ENCODE measurements at places on chromosomes 5 and 9.

GRCh38 chr5:89087551-89088318, 204.8 kb upstream of the MEF2C start:
- DNase-seq = no peak

DNA sequence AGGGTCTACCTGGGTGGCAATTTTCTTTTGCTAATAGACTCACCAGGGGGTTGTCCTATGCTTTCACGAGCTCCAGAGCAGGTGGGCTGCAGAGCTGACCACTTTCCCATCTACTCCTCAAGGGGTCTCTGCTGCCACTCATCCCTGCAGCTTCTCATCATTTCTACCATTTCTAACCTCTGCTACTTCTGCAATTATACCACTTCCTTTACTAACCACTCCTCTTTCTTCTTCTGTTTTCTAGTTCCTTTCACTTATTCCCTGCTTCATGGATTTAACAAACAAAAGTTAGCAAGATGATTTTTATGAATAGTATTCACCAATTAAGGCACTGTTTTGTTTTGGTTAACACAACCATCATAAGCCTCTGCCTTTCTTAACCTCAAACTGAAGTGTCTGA, 34.5 kb upstream of the NIPBL start:
- DNase-seq = no peak

- DNase-seq = no peak
Observed at GRCh38 chr9:37856551-37856950, 47.4 kb downstream of the SLC25A51 start.

GRCh38 chr9:36924071-36924470, 110.0 kb downstream of the PAX5 start:
- no peak for DNase-seq

GRCh38 chr5:96279801-96280542, 153.1 kb downstream of the PCSK1 start:
- DNase-seq = no peak

- no peak for DNase-seq
Observed at GRCh38 chr9:107363516-107364152, 80.6 kb downstream of the RAD23B start.

DNA sequence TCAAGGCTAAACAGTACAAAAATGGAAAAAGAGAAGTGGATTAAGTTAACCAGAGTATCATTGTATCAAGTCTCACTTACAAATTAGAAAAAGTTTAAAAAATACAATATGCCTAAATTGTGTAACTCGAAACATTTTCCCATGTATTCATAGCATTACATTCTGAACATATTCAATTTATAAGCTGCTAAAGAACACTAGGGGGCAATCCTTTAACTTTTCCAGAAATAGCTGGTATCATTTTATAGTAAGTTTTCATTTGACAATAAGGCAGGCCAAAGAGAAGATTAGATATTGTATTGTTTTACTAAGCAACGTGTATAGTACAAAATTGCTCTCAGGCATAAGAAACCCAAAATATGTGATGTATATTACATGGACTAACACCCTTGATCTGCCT, 234.6 kb downstream of the ADGRV1 start:
- DNase-seq = no peak

DNA sequence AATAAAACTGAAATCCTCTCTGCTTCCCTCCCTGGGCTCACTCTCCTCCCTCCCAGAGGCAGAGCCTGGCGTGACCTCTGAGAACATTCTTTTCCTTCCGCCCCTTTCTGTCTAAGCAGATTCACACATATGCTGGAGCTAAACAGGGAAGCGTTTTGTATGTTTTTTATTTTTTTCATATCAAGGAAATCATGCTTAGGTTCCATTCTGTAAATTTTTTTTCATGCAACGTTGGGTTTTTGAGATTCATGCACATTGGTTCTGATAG, 20.2 kb upstream of the BARHL1 start:
- no peak for DNase-seq

DNA sequence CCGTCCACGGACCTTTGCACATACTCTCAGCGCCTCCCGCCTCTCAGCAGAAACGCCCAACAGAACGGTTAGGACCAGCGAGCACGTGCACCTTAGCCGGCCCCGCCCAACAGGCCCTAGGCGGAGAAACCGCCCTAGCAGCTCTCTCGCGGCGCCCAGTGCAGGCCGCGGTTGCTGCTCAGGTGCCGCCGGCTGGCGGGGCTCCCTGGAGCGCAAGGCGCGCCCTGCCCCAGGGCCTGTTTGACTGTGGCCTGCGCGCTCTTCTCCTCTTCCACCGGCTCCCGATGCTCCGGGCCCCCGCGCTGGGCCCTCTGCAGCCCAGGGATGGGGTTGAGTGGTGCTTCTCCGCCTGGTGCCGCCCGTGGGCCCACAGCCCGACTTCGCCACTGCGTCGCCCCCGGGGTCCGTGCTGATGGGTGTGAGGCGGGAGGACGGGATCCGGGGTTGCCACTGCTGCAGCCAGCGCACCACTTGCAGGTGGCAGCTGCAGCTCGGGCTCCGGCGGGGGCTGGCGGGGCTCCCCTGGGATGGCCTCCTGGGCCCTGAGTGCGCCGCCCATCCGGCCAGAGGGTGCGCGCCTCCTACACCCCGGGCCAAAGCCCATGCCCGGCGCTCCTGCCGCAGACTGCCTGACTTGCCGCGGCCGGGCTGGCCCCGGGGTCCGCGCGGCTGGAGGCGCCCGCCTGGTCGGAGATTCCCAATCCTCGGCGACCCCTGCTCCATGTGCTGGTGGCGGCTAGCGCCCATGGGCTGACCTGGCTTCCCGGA, 1889.4 kb upstream of the CDH9 start:
- no peak for DNase-seq

- no peak for DNase-seq
Observed at GRCh38 chr5:180301253-180301652, 9.4 kb upstream of the MAPK9 start.

GRCh38 chr5:14066326-14066725, 76.8 kb upstream of the TRIO start:
- DNase-seq = no peak

- DNase-seq = no peak
Observed at GRCh38 chr5:905139-905642, 12.5 kb downstream of the TRIP13 start.

- no peak for DNase-seq
Observed at GRCh38 chr9:114824110-114824509, 18.3 kb upstream of the TNFSF15 start.

DNA sequence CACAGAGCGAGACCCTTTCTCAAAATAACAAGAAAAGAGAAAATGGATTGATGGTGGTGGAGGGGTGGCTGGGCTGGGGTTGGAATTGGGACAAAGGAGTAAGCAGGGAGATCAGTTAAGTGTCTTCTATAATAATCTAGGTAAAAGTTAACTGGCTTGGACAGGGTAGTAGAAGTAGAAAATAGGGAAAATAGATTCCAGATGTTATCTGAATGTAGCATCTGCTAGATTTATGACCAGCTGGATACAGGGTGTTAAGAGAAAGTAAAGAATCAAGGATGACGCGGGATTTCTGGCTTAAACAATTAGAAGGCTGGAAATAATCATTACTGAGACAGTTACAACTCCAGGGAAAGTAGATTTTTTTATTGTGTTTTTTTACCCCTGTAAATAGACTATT, 13.0 kb downstream of the PPP6C start:
- no peak for DNase-seq

DNA sequence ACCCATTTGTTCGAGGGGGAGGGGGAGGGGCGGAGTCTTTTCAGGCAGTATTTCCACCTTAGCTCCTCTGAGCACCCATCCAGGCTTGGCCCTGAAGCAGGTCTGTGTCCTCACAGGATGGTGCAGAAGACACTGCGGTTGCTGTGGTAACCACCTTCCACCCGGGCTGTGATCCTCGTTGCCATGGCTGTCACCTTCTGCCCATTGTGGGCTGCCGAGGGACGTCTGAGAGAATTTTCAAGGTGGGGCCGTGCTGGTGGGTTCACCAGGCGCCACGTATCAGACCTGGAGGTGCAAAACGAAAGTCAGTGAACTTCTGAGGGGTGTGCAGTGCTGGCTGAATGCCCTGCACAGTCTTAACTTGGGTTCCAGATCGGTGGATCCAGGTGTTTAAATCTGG, 26.7 kb downstream of the POLR1E start:
- DNase-seq = no peak

DNA sequence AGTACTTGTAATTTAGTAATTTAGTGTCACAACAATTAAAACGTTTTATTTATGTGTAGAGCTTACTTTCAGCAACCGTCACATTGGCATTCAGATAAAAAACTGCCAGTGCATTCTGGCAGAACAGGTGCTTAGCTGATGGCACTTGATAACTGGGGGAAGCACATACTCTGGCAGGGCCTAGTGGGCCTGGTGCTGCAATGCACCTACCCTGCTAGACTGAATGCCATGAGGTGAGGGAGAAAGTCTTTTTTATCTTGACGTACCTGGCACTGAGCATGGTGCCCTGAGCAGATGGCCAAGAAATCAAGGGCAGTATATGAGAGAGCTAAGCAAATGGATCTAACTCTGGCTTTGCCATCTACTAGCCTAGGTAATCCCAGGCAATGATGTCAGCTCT, 280.6 kb upstream of the EFNA5 start:
- DNase-seq = no peak

DNA sequence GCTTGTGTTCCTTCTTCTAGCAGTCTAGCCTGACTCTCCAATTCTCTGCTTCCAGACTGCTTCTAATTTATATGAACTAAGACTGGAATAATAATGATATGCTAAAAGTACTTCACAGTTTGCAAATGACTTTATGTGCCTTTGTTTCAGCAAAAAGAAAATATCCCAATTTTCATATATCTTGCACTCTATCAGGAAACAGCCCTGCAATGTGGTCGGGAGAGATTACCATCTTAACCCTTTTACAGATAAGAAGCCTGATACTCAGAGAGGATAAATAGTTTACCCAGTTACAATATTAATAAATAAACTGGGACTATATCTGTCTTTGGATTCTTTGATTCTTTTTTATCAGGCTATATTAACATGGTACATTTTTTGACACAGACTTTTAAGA, 126.0 kb downstream of the CDC42SE2 start:
- DNase-seq = no peak

- DNase-seq = no peak
Observed at GRCh38 chr5:167945542-167946384, 345.7 kb upstream of the WWC1 start.

GRCh38 chr9:38172586-38172985, 103.6 kb upstream of the SHB start:
- no peak for DNase-seq

DNA sequence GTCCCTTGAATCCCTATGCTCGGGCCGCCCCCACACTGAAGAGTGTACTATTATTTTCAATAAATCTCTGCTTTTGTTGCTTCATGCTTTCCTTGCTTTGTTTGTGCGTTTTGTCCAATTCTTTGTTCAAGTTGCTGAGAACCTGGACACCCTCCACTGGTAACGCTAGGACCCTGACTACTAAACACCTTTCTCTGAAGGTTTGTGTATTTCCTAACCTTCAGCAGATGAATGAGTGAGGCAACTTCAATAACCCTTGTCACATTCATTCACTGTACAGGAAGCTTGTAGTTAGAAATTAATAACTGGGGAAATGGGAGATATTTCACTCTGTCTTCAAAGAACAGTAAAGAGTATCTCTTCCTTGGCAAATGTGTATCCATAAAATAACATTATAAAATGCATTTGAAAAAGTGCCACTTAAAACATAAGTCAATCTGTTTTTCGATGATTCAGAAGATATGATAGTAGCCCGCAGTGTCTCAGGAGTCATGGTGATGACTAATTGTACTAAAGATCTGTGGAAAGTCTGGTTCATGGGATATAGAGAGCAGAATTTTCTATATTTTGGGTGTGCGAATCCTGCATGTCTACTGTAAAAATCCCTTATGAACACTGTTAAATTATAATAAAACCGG, 43.2 kb upstream of the ANKH start:
- DNase-seq = no peak

DNA sequence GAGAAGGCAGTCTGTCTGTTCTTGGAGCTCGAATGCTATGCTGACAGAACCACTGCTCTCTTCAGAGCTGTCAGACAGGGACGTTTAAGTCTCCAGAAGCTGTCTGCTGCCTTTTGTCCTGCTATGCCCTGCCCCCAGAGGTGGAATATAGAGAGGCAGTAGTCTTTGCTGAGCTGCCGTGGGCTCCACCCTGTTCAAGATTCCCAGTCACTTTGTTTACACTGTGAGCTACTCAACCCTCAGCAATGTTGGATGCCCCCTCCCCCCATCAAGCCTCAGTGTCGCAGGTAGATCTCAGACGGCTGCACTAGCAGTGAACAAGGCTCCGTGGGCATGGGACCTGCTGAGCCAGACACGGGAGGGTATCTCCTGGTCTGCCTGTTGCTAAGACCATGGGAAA, 344.2 kb downstream of the TMEM161B start:
- DNase-seq = no peak

DNA sequence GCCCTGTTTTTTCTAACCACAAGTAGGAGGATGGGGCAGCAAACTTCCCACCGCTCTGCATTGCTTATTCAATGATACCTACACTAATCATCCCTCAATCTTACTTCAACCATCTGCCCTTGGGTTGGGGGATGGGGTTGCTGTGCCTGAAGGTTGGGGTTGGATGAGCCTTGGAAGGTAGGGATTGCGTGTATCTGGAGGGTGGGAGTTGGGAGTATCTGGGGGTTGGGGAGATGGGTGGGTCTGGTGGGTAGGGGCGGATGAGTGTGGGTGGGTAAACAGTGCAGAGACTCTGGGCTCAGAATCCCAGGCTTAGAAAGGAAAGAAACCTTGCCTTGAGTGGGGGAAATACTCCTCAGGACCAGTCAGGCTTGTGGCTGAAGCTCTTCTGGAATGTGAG, 467.4 kb downstream of the DIRAS2 start:
- no peak for DNase-seq

DNA sequence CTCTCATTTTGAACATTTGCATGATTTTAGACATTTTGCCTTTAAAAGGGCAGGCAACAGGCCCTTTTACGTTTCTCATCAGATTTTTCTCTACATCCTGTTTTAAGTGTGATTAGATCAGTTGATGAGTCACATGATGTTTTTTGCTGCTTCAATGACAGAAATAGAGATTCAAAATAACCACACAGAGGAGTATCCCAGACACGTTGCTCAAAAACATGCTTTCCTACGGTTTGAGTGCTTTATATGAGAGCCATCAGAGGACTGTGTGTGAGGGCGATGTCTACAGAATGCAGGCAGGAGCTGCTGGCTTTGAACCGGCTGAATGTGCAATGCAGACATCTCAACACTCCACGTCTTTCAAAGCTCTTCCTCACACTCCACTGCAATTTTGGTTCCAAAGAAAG, 42.1 kb downstream of the OTULIN start:
- no peak for DNase-seq

GRCh38 chr9:116313638-116314037, 160.0 kb downstream of the PAPPA start:
- DNase-seq = no peak

- DNase-seq = peak; percentile 5
Observed at GRCh38 chr5:100840370-100840769, 62.7 kb downstream of the ST8SIA4 start.

All from activated T-cell treated with anti-CD3 and anti-CD28 coated beads for 48 hours (primary cell).